Cortex of kidney (tissue), 1 donor: ENCODE measurements at places on chromosomes 5 and 9.

DNA sequence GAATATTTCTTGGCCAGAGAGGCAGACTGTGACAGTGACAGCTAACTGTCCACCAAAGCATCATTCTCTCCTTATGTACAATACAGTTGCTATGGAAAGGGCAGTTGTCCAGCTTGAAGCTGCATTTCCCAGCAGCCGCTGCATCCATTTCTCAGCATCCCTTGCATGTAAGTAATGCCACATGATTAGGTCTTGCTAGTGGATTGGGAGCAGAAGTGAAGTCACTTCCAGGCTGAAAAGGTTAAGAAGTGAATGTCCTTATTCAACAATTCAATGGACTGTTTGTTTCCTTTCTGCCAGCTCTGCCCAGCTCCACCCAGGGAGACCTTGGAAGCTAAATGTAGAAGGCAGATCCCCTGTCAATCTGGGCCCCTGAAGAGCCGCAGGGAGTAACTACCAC lies 26.1 kb upstream of the RETREG1 start:
- no peak for DNase-seq

DNA sequence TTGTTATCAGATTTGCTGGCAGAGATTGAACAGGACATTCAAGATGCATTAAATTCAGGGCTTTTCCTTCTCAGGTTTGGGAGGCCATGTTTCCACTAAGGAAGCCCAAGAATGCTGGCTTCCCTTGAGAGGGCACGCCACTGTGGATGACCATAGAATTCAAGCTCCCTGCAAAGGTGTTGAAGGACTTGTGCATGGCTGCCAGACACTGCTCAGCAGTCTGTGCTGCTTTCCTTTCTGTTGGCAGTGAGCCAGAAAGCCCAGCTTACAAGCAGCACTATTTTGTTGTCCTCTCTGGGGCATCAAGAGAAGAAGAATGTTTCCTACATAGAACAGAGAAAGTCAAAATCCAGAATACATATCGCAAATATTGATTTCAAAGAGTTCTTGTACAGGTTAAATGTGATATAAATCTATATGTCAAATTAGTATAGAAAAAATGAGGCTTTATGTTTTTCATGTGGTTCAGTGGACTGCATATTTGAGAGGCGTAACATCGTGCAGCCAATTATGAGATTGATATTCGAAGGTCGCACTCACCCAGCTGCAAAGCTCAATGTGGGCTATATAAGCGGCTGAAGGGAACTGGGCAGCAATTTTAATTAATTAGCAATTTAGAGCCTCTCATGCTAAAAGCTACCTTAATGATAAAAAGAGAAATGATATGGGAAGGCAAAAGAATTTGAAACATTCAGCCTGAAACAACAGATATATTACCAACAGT lies 103.1 kb upstream of the ISL1 start:
- no peak for DNase-seq

DNA sequence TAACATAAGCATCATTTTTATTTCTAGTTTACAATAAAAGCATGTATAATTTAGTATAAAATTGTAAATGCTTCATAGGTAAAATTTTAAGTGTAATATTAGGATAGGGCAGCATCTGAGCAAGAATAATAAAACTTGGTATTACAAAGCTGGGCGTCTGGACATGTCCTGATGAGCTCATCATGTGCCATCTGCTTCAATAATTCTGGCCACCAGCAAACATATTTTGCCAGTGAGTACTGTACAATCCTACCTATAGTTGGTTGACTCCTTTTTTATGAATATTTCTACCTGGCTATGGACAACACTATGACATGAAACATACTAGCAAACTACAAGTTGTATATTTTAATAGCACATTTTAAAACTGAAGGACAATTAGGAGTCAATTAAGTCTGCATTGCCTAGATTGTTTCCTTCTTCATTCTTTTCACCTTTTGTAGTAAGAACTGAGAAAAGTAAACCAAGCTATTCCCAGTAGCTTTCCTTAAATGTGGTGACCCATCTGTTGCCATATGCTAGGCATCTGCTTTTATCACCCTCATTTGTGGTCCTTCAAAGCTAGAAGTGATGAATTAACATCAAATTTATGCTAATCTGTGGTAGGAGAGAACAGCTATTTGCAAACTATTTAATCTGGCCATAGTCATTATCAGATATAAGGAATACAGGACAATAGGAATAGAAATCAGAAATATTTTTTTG lies 23.4 kb downstream of the LURAP1L start:
- DNase-seq, result no peak

- DNase-seq, result peak; percentile 21
These were observed at the start of gene B4GALT7 for GRCh38 chr5:177599731-177600507. TSS of gene B4GALT7 (plus strand) at chr5:177600132. CDS start at chr5:177600211, 79 bp downstream.

DNA sequence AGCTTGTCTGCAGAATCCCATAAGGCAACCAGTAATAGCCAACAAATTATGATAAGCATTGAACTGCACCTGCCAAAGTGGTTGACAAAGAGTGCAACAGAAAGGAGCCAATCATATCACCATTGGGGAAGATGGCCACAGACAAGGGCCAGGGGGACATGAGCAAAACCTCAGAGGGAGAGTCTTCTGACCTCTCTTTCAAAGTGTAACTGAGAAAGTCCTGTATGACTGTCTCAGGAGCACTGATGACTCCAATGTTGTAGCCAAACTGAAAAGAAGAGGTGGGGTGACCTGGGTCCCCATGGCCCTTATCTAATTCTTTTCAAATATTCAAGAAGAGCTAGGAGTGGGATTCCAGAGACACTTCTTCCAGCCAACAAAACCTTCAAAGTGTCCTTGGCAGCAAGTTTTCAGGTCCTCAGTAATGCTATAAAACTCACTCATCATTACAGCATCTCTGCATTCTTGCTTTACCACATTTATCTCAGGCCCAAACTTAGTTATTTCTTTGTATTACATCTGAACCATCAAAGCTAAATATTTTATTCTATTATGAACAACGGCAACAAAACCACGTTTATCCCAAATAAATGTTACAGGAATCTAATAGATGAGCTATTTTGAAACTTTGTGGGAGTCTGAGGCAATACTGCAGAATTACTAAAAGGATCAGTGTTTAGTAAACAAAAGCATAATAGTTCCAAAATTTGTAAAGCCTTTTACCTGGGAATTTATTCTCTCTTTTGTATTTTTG lies 24.4 kb downstream of the FBLL1 start:
- no peak for DNase-seq

DNA sequence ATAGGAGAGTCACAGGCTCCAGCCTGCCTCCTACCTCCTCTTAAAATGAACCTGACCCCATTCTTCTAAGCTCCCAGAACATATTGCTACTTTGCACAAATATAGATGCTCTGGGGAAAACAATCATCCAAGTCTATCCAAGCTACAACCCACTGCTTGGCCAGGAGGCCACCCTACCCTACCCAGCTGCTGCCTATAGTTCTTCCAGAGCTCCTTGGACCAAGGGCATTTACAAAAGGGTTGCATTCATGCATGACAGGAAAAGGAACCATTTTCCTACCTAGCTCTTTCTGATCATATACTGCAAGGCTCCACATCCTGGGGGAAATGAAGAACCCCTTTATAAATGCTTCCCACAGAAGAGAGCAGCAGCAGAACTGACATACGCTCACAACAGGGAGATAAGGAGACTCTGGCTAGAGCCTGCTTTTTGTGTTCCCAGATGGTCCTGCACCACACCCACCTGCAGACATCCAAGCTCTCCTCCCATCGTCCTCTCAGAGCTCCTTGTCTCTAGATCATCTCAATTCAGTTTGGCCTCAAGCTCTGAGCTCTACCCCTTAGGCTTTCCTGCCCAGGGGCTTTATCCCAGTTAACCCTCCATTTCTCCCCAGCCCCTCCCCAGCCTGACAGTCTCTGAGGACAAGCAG lies 185.5 kb downstream of the SPOCK1 start:
- DNase-seq, result no peak

GRCh38 chr9:86962692-86963091 lies 15.4 kb upstream of the GAS1 start:
- no peak for DNase-seq

DNA sequence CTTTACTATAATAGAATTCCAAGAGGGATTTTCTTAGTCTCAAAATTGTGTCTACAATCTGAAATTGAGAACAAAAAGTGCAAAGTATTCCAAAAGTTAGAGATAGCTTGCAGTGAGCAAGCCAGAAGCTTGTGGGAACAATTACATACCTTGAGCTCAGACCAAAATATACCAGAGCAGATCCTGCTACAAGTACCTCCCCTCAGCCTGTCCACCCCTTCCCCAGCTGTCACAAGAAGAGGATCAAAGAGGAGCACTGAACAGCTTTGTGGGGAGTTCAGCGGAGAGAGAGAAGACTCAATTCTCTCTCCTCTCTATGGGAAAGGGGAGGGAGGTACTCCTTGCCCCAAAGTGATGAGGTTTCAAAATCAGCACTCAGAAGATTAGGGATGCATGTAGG lies 869.2 kb upstream of the DMAC1 start:
- DNase-seq, result no peak
